ENCODE measurements at places on chromosomes 2 and 18.

- no peak for DNase-seq
Measured at GRCh38 chr2:105301646-105302045, 27.9 kb downstream of the TGFBRAP1 start.

DNA sequence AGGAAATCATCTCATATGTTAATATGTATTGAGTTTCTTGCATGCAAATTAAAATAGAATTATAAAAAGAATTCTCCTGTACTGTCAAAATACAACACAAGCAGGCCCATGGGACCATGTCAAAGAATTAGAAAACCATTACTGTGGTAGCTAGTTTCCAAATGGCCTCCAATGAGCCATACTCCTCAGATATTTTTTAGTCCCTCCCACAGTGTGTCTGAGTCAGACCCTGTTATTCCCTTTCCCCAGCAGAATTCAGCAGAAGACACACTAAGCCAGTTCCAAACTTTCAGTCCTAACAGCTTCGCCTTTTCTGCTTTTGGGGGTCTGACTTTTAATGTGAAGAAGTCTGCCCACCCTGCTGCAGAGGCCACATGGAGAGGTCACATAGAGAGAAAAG is 86.7 kb downstream of the FIGN start:
- no peak for DNase-seq

- no peak for DNase-seq
Measured at GRCh38 chr2:19490846-19491435, 132.5 kb upstream of the OSR1 start.

DNA sequence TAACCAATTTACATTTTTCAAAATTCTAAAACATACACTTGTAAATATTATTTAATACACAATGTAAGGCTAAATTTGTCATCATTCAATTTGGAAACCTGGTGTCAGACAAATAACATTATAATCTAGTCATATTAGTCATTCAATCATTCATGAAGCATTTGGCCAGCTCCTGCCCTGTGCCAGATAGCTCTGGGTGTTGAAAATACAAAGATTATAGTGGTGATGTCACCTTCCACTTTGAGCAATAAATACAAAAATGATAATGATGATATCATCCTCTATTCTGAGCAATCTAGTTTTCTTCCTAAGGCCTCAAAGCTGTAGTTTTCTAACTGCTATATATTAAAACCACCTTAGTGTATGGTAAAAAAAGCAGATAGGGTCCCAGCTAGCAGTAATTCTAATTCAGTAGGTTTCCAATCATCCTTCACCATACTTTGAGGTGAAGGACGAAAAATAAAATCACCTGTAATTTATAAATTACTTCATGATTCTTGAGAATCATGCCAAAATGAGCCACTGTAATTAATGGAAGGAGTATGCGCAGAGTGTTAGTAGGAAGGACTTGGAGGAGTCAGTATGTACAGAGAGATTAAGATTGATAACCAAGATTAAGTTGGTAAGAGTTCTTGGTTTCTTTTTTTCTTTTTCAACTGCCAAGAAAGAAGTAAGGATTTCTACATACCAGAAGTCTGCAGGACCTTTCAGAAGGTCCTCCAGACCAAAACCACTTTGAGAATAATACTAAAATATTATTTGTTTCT is 23.2 kb downstream of the MEMO1 start:
- no peak for DNase-seq

DNA sequence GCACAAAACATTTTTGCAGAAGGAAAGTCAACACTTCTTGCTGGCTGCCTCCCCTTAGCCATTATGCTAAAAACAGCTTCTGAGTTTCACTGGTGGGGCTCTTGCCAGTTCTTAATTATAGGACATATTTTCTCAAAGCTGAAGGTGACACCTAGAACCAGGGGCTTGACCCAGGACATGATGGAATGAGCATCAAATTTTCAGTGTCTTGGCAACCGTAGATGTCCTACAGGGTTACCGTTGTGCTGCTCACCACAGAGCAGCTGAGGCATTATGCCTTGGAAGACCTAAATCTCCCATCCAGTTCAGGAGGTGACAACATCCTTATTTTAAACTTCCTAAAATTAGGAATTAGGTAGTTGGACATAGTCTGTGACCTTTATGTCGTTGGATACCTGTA is 46.7 kb downstream of the TMEM185B start:
- DNase-seq = no peak

DNA sequence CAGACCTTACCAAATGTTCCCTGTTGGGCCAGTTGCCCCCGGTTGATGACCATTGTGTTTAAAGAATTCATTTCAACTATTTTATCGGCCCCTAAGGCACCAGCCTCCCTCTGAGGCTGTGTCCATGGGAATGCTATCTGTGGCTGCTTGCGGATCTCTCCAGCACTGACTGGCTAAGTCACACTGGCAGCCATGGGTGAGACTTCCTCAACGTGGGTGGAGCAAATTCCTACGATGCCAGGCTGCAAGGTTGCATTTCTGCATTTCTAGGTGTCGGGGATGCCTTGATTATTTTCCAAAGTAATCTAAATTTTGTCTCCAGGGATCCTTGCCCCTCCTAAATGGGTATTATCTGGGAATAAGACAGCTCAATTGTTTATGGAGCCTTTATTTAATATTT is 6.2 kb downstream of the CXCR4 start:
- no peak for DNase-seq

GRCh38 chr18:22063672-22064071 is 105.7 kb upstream of the GATA6 start:
- no peak for DNase-seq

GRCh38 chr2:289362-290089 is 1.6 kb upstream of the ALKAL2 start:
- DNase-seq = no peak

GRCh38 chr18:70663141-70663540 is 374.3 kb downstream of the SOCS6 start:
- DNase-seq = no peak

DNA sequence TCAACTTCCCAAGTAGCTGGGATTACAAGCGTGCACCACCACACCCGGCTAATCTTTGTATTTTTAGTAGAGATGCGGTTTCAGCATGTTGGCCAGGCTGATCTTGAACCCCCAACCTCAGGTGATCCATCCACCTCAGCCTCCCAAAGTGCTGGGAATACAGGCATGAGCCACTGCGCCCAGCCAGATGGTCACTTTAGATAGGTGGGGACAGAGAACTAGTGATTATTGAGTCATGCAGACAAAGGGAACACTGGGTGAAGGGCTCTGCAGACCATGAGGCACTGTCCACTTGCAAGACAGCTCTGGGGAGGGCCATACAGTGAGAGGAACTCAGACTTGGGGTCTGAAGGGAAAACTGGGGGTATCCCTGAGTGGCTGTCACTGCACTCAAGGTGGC is 58.4 kb upstream of the POMC start:
- DNase-seq = no peak

DNA sequence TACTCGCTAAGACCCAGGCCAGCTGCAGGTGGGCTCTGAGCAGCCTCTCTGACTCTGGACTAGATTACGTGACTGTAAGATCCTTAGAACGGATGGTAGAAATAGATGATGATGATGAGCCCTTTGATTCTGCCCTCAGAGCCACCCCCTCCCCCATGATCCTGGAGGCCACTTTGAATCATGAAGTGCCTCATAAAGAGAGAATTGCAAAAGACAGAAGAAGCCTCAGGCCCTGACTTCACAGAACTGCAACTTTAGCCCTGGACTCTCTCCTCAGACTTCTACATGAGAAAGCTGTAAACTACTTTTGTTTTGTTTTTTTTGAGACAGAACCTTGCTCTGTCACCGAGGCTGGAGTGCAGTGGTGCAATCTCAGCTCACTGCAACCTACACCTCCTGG is 15.4 kb upstream of the TET3 start:
- no peak for DNase-seq

DNA sequence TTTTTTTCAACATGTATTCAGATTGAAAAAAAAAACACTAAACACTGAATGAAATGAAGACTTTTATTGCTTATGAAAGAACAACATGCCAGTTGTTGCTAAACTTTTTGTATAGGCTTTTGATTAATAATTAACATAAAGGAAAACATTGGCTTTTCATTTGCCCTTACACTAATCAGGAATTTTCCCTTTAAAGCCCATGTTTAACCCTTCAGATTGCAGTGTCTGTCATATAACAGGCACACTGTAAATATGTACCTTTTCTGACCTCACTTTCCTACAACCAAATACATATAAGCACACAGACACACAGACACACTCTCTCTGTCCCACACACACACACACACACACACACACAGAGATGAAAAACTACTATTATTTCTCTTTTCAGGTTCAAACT is 84.4 kb downstream of the MAP2 start:
- no peak for DNase-seq

- DNase-seq = no peak
Measured at GRCh38 chr18:70494524-70494923, 205.7 kb downstream of the SOCS6 start.

- DNase-seq = no peak
Measured at GRCh38 chr18:23710946-23711345, 21.7 kb downstream of the LAMA3 start.

GRCh38 chr2:11397513-11397912 is 53.1 kb upstream of the ROCK2 start:
- DNase-seq = no peak

DNA sequence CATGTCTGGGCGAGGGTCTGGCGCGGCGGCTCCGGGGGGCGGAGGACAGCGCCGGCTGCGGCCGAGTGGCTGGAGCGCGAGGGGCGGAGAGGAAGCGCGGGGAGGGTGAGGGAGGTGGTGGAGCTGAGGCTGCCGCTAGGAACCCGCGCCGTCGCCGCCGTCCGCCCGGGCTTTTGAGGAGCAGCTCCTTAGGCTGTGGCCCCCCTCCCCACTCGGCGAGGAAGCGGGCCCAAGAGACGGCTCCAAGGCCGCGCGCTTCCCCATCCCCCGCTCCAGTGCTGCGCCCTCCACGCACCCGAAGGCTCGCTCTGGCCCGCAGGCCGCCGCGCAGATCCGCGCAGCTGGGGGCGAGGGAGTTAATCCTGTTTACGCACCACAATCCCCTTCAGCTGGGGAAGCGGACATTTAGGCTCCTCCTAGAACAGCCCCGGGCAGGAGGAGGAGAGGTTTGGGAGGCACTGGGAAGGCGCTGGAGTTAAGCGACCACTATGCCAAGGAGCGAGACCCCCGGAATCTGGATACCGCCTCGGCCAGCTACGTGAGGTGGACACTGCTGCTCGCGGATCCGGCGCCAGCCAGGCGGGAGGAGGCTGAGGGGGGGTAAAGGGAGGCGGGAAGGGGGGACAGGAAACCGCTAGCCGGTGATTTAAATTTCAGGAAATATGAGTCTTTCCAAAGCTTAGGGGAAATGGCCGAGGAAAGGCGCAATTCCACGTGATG is at the start of gene CNRIP1:
Gene CNRIP1 (minus strand): TSS at position 552 of the 720 bp plus-strand sequence. CDS start 549 bp downstream, at position 3.
- peak; percentile 38 for DNase-seq

DNA sequence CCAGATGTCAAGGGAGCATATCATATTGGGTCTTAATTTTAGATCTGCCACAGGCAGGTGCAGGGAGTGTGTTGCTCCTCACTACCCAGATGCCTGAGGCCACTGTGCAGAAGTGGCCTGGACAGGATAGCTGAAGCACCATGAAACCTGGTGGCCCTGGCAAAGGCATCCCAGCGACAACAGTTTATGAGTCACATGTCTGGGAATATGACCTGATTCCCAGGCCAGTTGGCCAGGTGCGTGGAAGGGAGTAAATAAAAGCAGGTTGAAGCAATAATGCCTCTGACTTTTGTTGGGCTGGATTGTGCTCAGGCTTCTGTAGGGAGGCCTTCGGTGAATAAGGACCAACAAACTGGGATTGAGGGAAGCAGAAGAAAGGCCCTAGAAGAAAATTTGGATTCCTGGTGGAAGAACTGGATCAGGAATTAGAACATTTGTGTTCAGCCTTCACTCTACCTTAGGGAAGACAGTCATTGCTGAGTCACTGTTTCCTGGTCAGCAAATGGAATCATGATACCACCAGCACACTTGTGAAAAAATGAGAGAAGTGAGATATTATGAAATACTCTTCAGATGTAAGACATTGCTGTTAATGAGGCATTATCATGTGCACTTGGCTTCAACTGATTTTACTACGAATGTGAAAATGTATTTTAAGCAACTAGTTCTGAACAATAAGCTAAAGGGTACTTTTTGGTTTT is 78.4 kb upstream of the ZNF516 start:
- peak; percentile 71 for DNase-seq

GRCh38 chr2:227607941-227608340 is 6.7 kb downstream of the SCYGR3 start:
- DNase-seq = no peak

- no peak for DNase-seq
Measured at GRCh38 chr2:173404841-173405750, 50.4 kb downstream of the CDCA7 start.

DNA sequence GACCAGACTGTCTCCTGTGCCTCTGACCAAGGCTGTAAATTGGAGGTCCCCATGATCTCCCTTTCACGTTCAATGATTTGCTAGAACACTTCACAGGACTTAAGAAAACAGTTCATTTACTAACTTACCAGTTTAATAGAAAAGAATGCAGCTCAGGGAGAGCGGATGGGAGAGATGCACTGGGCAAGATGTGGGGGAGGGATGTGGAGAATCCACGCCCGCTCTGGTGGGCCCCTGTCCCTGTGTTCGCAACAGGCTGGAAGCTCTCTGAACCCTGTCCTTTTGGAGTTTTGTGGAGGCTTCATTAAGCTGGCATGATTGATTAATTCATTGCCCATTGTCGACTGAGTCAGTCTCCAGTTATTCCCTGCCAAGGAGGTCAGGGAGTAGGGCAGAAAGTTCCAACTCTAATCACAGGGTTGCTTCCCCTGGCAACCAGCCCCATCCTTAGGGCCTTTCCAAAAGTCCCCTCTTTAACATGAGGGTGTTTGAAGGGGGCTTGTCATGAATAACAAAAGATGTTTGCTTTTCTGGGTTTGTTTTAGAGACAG is 257.1 kb downstream of the ACKR3 start:
- no peak for DNase-seq

- no peak for DNase-seq
Measured at GRCh38 chr2:170885130-170885791, 43.8 kb upstream of the GORASP2 start.

DNA sequence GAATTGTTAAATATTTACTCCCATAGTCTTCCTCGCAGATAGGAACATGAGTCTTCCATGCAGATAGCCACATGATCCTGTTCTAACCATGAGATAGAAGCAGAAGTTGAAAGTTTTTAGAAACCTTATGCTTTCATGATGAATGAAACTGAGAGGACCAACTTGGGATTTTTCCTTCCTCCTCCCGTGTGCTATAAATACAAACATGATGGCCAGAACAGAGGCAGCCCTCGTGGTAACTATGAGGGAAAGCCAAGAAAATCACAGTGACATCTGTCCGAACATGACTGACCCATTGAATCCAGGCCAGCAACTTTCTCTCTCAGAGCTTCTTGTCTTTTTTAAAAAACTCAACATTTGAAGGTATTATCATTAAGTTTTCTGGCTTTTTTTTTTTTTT is 78.5 kb downstream of the ACAA2 start:
- no peak for DNase-seq

- no peak for DNase-seq
Measured at GRCh38 chr18:13463526-13464210, 245.1 kb downstream of the LDLRAD4 start.

DNA sequence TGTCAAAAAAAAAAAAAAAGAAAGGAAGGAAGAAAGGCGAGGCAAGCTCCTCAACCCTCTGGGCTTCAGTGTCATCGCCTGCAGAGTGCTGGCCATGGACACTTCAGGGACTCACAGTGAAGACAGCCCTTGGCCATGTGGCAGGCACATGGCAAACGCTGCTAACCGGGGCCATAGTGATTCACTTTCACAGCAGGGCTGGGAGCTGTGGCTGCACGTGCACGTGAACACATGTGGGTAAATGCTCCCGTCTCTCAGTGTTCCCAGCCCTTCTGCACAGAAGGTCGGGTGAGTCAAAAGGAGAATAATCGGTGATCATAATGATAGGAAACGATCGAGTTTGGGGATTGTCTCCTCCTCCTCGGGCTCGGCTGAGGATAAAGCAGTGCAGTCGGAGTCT is 46.1 kb upstream of the UBE2F start:
- no peak for DNase-seq

- peak; percentile 36 for DNase-seq
Measured at GRCh38 chr2:12303181-12304030, 413.3 kb upstream of the TRIB2 start.
